ENCODE measurements at places on chromosomes 5 and 9.

DNA sequence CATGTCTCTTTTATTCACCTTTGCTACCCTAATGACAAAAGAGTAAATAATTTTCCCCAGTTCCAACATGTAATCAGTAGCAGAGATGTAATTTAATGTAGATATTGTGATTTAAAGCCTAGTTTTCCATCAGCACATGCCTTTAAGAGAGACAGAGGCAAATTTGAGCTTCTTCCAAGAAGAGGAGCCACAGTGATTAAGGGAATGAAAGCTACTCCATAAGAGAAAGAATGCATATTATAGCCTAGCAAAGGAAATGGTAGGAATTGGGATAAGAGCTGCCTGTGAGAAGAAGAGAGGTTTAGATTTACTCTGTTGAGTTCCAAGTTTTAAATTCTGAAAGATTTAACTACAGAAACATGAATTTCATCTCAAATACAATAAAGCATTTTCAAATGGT lies 591.0 kb upstream of the DMAC1 start:
- DNase-seq, result no peak

DNA sequence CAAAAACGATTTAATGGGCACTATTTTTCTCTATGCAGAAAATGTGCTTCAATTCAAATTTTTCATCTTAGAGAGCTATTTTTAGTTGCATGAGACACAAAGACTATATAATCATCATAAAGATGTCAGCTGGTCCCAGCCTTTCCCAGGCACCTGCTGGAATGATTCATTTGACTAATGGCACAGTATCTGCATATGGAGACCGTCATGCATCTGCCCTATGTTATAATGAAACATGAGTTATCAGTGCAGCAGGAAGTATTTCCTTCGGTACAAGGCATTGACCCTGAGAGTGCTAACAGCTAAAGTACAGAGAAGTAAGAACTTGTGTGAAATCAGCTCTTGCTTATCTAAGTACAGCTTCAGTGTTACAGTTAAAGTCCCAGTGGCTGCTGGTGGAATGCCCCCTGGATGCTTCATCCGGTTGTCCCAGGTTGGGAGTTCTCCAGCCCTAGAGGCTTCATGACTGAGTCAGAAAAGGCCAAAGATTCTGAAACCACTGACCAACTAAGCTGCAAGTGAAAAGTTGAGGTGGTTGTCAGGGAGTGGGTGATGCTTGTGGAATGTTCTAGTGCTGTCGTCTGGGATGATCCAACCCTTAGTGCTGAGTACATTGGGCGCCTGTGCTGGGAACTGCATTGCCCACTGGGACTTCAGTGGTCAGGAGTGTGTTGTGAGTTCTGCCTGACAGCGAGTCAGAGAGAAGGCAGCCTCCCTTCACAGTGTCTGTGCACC lies 57.2 kb downstream of the MTRR start:
- no peak for DNase-seq

GRCh38 chr9:36765077-36765390 lies 192.3 kb downstream of the MELK start:
- DNase-seq, result no peak

DNA sequence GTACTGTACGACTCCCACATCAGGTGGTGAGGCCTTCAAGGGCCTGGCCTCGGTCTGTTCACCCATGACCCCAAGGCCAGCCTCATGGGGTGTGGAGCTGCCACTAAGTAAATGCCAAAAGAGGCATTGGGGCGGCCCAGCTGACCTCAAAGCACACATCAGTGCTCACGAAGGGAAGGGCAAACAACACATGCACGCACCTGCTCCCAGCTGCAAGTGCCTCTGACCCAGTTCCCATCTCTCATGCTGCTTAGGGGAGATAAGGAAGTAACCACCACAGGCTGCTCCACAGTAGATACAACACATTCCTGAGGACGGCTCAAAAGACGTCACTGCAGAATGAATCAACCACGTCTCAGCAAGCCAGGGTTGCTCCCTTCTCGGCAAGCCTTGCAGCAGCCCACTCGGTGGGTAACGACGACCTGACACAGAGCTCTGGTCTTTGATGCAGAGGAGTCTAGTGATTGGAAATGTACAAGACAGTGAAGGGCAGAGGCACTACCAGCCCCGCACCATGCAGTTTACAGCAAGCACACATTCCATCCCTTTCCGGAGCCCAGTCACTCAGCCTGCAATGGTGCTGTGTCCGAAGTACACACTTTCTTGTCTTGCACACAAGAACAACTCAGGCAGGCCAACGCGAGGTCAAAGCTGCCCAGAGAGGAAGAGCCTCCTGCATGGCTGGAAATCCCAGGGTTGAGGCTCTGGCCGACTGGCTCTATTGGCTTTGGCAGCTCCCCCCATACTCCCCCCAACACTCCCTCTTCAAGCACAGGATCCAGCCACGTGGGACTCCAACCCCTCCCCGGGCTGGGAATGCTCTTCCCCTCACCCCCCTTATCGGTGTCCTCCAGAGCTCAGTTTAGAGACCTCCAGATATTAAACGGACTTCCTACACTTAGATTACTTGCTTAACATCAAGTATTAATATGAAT lies 31.8 kb downstream of the FABP6 start:
- DNase-seq, result no peak

- DNase-seq, result no peak
Observed at GRCh38 chr5:17340379-17340778, 122.9 kb downstream of the BASP1 start.

DNA sequence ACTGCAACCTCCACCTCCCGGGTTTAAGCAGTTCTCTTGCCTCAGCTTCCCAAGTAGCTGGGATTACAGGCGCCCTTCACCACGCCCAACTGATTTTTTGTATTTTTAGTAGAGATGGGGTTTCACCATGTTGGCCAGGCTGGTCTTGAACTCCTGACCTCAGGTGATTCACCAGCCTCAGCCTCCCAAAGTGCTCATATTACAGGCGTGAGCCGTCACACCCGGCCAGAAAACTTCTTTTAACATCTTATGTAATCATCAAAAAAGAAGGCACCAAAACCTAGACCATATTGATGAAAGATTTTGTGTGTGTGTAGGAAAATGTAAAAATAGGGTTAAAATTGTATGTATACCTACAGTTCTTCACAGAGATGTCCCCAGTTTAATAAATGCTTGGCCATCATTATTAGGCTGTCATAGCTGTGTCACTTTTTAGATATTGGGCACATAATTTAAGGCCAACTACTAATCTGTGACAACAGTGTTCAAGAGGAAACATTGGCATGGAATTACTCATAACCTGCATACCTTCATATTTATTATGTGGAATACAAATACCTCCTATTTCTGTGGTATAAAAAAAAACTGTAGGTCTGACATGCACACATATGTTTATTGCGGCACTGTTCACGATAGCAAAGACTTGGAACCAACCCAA lies 44.4 kb downstream of the RAD50 start:
- no peak for DNase-seq

GRCh38 chr5:125409234-125409860 lies 662.9 kb upstream of the ZNF608 start:
- no peak for DNase-seq
